Fibroblast of skin of right biceps (primary cell): ENCODE measurements at places on chromosomes 1 and 21.

DNA sequence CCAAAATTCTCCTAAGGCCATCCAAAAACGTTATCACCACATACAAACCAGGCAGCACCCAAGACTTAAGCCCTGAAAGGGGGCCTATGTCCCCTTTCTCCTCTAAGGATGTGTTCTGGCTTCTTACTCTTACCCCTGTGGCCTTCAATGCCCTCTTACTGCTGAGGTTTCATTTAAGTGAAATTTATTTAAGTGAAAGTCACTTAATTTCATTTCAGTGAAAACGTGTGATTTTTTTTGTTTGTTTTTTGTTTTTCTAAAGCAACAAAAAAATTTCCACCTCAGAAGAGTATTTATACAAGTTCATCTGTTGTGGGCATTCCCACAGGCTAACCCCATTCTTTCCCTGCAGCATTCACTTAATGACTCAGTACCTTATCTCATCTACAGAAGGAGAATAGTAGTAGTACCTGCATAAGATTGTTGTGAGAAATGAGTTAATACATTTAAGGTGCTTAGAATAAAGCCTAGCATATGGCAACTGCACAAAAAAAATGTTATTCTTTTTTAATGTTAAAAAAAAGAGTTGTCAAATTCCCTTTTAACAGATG, 220.6 kb downstream of the CHRM3 start:
- no peak for DNase-seq

- DNase-seq: peak; percentile 92
Observed at GRCh38 chr1:193569096-193569982, 382.9 kb upstream of the B3GALT2 start.

DNA sequence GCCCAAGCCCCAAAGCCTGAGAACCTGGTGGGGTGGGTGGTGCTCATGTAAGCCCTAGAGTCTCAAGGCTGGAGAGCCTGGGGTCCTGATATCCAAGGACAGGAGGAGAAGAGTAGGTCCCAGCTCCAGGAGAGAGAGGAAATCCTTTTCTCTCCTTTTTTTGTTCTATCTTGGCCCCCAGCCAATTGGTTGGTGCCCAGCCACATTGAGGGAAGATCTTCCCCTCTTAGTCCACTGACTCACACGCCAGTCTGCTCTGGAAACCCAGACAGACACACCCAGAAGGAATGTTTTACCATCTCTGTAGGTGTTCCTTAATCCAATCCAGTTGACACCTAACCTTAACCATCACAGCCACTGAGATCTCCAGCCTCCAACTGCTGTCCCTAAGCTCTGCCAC, 16.2 kb upstream of the LIN9 start:
- DNase-seq: peak; percentile 33

DNA sequence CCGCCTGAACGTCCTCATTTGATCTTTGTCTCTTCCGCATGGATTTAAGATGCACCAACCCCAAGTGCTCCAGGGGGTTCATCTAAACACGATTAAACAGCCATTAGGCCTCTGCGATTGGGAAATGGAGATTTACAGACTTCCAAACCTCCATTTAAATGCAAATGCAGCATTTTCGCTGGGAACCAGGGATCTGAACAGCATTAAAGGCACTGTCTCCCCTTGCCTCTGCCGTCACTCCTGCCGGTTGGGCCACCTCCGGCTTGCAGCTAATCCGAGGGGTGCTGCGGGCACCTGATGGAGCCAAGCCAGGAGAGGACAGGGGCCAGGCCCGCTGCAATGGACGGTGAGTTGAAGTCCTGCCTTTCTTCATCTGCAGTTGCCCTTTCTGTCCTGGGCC, 70.3 kb upstream of the KLHDC7A start:
- DNase-seq: no peak

DNA sequence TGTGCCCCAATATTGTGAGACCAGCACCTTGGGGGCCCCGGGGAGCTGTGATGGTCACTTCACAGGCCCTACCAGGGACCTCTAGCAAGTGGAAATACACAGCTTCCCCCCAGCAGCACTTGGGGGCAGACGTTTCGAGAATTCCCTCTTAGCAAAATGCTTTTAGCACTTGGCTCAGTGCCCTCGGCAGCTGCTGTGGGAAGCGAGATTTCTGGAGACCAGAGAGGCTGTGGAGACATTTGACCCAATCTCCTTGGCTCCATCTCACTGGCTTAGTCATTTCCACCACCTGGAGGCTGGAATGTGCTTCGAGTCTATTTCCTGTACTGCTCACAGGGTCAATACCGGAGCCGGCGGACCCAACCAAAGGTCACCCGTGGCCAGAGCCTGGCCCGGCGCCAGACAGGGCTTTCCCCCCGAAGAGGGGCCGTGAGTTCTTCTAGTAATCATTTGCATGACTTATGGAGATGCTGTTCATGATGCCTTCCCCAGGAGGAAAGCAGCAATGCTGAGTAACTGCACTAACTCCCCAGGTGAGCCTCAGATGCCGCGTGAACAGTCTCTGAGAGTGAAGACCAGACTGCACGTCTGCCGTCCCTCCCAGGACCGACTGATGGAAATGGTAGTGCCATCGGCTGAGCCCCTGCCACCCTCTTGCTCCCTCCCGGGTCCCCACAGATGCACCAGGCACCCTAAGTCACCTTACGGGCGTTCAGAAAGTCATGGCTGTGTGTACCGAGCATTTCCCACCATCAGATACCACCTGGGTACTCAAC, 4.4 kb upstream of the C2CD2 start:
- peak; percentile 89 for DNase-seq

DNA sequence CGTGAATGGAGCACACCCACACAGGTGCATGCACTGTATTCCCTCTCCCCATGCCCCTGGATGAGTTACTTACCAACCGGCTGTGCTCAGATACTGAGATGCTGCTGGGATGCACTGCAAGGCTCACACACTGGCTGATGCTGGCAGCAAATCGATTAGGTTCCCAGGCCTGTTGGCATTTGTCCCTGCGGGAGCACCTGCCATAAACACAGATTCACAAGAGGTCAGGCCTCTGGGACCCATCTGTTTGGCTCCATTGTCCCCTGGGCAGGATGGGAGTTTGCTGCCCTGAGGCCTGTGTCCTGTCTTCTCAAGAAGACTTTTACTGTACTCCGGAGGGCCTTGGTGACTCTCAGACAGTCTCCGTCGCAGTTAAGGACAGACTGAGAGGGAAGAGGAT, 145.4 kb downstream of the PLXNA2 start:
- DNase-seq: no peak

- no peak for DNase-seq
Observed at GRCh38 chr1:237894131-237894530, 3.4 kb upstream of the ZP4 start.

DNA sequence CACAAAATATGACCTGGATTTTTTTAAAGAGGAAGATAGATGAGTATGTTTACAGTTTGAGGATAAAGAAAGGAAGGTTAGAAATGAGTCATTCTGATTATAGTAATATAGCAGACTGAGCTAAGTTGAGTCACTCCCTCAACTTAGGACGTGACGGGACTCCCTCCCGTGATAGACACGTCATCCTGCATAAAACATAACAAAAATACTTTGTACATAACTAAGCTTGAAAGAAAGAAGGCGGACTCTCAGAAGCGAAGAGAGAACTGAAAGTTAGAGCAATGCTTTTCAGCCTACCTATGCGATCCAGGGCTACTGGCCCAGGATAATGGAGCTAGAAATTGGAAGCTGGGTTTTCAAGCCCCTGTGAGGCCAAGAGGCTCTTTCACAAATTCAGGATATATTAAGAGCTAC, 53.0 kb upstream of the DESI2 start:
- DNase-seq: peak; percentile 94

- DNase-seq: no peak
Observed at GRCh38 chr1:49686107-49686506, 337.6 kb downstream of the AGBL4 start.

- DNase-seq: no peak
Observed at GRCh38 chr1:8641377-8641997, 176.0 kb downstream of the RERE start.
